ENCODE measurements at places on chromosomes 16 and 17.

DNA sequence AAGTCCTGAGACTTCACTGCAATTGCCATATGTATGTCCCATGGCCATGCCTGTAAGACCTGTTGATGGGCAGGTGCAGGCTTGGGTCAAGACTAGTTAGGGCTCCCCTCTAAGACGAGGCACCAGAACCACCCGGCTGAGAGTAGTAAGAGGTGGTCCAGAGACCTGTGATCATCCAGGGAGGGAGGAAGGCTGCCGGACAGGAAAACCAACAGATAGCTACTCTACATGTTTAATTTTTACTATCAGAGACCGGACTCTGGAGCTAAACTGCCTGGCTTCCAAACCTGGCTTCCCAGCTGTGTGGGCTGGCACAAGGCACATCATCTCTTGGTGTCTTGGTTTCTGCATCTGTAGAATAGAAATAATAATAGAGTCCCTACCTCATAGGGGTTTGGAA, 73.0 kb downstream of the ERCC4 start:
- DNase-seq = no peak

- DNase-seq = peak; percentile 35
These were observed 30.5 kb downstream of the SMPD3 start for GRCh38 chr16:68417711-68418301.

GRCh38 chr17:78031435-78031834, 72.9 kb downstream of the TNRC6C start:
- no peak for DNase-seq

GRCh38 chr16:10740000-10740844, 3.4 kb upstream of the NUBP1 start:
- peak; percentile 59 for DNase-seq

- DNase-seq = no peak
These were observed 609.4 kb upstream of the CDH5 start for GRCh38 chr16:65757064-65757463.

DNA sequence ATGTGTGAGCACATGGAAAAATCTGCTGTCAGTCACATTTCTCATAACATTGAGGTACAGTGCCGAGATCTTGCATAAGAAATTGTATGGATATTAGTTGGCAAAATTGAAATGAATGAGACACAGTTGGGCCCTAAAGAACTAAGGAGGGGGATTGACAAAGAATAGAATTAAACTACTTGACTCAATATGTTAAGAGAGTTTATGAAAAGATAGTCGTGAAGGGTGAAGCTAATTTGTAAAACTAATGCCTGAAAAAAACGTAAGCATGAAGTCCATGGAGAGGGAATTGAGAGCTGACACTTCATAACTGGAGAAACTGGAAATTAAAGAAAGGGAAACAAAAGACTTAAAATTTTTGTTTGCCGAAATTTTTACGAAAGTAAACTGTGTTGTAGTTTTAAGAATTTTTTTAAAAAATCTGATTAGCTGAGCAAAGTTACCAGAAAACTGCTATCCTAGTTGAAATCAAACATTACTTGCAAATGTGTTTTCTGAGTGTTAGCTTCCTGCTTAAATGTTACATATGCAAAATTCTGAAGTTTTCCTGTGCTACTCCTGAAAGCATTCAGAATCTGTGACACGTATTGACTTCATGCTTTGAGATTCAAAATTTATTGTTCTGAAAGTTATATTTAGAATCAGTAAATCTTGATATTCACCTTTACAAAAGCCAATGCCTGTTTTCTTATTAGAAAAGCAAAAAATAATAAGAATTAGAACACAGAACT, 239.9 kb downstream of the PHKB start:
- DNase-seq = no peak

DNA sequence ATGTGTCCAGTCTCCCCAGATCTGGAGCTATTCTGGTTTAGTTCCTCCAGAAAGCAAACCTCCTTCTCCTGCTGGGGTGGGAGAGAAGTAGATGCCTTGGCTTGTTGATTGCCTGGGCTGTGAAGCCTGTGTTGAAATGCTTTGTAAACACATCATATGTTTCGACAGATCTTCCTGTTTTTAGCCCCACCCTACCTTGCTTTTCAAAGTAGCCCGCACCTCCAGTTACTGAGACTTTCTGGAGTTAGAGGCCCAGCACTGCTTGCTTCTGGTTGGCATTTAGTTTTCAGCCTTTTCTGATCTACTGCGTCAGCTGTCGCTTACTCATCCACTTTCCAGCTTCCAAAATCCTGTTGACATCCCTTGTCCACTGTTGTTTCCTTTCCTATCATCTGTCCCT, 17.9 kb upstream of the NDEL1 start:
- DNase-seq = no peak

All from chondrocyte (in vitro differentiated cells).